NK-92 treated with Interleukin-12 subunit alpha and Interleukin-12 subunit beta, amount 100 ng/mL, for 24 hours (cell line): ENCODE measurements at places on chromosomes 2 and 18.

DNA sequence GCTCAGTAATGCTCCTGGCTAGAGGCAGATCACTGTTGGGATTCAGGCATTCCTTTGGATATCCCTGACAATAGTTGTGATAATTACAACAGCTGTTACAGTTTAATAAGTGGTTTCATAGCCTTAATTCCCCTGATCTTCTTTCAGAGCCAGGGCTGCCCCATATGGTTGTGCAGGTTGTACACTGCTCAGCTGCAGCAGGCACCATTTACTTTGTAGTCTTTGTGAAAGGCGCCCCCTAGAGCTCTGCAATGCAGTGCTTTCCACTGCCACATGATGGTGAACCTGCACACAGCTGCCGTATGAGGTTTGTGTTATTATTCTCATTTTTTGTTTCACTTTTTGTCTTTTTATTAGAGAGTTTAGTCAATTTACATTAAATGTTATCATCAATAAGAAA is 239.1 kb downstream of the KCNS3 start:
- no peak for DNase-seq

DNA sequence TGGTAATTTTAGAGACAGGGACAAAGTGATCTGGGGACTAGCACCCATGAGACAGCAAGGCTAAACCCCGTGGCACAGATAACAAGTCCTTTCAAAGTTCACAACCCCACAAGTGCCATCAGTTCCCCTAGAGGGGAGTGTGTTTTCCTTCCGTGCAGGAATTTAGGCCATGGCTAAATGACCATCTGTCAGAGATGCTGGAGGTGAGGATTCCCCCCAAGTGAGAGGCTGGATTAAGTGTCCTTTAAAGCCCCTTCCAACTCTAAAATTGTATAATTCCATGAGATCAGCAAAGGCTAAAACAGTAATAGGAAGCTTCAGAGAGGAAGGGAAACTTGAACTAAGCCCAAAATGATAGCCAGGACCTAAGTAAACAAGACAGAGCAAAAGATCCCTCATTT is 8.7 kb downstream of the FEZ2 start:
- no peak for DNase-seq

DNA sequence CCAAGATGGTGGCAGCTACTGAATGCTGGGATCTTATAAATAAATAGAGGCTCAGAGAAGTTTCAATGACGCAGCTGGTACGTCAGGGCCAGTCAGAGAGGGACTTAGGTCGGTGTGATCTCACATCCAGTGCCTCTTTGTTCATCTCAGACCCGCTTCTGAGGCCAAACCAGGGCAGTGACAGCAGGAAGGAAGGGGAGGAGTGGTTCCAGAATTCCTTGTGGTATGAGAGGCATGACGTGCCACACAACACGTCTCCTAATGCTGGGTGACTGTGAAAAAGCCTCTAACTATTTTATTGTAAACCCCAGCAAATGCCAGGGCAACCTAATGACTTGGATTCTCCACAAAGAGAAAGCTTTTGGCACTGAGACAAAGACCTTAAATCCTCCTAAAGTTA is 423.3 kb downstream of the LPIN1 start:
- DNase-seq, result no peak

DNA sequence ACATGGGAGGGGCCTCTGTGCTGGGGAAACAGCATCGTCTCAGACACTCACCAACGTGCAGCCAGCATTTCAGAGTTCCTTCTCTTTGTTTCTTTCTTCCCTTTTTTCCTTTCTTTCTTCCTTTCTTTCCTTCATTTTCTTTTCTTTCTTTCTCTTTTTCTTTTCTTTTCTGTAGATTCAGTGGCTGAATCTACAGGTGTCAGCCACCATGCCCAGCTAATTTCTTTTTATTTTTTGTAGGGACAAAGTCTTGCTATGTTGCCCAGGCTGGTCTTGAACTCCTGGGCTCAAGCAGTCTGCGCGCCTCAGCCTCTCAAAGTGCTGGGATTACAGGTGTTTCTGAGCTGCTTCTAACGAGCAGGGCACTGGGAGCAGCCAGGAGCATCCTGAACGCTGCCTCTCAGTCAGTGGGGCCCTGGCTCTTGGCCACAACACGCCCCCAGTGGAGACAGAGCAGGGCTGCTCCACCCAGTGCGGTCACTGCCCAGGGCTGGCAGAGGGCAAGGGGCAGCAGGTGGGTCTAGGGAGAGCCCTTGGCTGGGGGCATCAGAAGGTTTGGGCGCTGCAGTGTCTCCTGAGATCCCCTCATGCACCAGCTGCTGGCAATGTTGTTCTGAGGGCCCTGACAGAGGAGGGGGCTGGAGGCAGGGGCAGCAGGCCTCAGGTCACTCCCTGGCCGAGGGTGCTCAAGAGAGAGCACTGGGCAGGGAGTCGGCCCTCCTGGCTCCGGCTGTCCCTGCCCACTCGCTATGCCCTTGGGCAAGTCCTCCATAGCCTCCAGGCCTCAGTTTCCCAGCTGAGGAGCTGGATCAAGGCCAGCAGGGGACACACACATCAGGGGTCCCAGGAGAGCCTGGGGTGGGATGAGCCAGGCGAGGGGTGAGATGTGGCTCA is 4.7 kb upstream of the KLHL30 start:
- no peak for DNase-seq

DNA sequence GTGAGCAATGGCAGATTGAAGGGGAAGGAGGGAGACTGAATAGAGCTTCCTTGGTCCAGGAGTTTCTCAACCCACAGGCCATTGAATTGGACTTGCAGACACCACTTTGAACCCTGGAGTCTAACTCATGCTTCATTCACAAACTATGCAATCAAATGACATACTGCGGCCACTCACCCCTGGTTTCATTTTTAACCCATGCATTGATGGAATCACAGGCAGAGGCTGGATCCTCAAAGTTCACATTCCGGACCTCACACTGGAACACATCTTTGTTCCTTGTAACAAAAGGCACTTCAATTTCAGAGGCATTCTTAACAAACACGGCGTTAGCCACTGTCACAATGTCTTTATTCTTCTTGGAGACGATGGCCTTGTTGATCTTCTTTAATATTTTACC is 40.7 kb downstream of the MRPL44 start:
- DNase-seq, result no peak

DNA sequence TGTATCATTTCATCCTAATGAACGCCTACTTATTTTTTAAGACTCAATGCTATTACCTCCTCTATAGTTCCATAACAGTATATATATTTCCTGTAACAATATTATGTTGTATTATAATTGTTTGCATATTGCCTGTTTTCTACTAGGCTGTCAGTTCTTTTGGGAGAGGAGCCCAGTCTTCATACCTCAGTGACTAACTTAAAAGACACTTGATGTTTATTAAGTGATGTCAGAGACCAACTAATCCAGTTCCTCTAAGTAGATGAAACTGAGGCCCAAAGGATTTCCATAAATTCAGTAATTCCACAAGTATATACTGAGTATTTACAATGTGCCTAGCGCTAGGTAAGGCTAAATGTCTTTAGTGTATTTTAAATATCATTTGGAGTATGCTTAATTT is 48.9 kb upstream of the AAK1 start:
- DNase-seq, result no peak

DNA sequence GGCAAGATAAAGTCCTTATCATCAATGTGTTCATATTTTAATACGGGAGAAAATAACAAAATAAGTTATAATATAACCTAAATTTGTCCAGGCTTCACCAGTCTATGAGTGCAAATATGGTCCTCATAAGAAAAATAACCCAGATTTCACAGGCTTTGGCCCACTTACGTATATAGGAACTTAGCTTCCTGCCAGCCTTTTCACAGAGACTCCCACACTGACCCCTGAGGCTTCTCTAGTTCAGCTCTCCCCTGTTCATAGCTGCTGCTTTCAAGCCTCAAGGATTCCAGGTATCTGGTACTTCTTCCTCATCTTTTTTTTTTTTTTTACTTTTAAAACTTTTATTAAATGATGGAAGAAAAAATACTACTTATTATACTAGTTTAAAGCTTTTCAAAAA is 74.9 kb upstream of the PELI1 start:
- no peak for DNase-seq
